ENCODE measurements at places on chromosomes 1 and 21.

GRCh38 chr21:35171385-35171784 is 122.3 kb upstream of the RUNX1 start:
- DNase-seq = no peak

- no peak for DNase-seq
These were observed 2.3 kb upstream of the OPTC start for GRCh38 chr1:203491664-203492063.

DNA sequence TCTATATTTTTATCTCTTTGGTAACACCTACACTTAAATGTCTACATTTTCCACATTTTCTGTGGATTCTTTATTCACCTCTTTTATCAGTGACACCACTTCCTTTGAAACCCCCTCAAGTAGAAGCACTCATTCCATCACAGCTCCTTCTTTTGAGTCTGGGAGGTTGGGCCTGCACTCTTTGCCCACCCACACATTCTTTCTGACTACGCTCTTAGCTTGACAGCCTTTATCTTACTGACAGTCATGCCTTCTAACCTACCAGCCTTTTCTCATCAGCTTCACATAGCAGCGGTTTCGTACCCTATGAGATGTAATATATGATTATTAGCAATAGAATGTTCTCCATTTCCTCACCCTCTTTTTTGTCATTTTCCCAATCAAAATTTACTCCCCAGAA is 151.9 kb downstream of the TNFSF18 start:
- no peak for DNase-seq

DNA sequence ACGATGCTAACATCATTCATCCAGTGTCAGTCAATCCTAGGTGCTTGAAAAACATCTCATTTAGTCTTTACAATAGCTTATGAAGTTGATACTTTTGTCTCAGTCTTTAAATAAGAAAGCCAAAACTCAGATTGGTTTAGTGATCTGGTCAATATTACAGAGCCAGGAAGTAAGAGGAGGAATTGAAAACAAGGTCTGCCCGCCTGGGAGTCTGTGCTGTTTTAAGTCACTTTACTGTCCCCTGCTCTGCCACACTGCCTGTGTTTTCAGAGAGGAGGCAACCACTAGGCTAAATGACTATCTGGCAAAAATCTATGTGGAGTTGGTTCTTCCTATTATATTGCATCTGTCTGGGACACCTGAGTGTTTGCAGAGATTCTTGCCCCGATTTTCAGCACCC is 62.3 kb downstream of the ST6GALNAC3 start:
- no peak for DNase-seq

- DNase-seq = no peak
These were observed 19.2 kb downstream of the SPRTN start for GRCh38 chr1:231357187-231357772.
